ENCODE measurements at places on chromosomes 2 and 18. TPM values are rescaled to one million over a fixed set of nuclear protein-coding genes. Genes with fewer than 3 reads are reported as not detected.

Gene BBS5
- 7.1 TPM for total RNA-seq

Gene IL1RL2
- total RNA-seq: 3.1 TPM

Gene GALR1
- not detected for total RNA-seq

Gene G6PC2
- not detected for total RNA-seq
